ENCODE measurements at places on chromosomes 6 and 20.

DNA sequence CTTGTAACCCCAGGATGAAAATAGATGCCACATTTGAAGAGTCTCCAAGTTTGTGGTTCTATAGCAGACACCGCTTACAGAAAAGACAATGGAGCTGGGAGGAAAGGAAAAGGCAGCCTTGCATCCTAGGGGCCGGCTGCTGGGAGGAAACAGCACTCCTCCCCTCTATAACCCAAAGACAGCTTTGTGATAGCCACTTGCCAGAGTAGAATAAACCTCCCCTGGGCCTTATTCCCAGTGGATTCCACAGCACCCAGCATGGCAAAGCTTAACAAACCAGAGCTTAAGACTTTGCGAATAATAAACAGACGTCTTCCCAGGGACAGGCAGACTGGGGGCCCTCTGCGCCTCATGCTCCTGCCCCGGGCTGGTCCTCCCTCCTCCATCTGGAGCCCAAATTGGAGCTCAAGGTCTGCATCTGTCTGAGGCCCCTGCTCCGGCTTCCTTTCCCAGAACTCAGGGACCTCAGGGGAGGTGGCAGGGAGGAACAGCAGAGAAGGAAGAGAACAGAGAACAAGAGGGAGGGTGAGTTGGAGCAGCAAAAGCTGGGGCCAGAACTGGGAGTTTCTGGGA lies 8.8 kb upstream of the TAF8 start:
- DNase-seq = no peak

- DNase-seq = no peak
Observed at GRCh38 chr6:74715355-74716085, 490.3 kb downstream of the COL12A1 start.

- no peak for DNase-seq
Observed at GRCh38 chr20:9203081-9203447, 134.2 kb downstream of the PLCB4 start.

DNA sequence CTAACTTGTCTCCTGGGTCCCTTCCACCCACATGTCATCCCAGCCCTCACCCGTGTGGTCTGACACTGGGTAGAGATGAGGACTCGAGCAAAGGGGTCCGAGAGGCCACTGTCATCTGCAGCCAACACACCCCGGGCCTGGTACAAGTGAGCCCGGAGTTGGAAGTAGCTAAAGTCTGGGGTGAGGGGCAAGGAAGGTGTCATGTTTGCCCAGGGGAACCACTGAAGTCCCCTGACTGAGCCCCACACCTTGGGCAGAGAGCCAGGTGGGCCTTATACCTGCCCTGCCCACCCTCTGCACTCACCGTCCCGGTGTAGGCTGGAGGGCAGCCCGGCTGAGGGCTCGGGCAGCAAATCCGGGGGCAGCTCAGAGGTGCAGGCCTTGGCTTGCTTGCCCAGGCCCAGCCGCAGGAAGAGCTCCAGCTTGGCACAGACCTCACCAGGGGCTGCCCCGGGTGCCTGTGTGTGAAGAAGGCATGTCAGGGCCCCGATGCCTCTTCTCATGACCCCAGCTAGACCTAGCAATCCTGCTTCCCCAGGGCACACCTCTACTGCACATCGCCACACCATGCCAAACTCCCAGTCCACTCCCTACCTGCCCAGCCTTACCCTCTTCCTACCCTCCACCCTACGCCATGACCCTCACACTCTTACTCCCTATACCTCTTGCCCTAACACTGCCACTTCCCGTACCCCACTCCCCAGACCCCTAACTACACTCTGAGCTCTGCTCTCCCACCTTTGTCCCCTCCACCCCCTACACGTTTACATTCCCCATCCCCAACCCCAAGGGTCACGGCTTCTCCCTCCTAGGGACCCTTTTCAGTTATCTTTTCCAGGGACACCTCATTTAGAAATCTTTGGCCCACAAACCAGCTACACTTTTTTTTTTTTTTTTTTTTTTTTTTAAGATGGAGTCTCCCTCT lies 31.7 kb upstream of the SPAG4 start:
- DNase-seq = no peak

- no peak for DNase-seq
Observed at GRCh38 chr6:138531387-138531786, 32.1 kb upstream of the NHSL1 start.

- no peak for DNase-seq
Observed at GRCh38 chr20:31620246-31620645, 15.2 kb downstream of the ID1 start.
